ENCODE measurements at places on chromosomes 4 and X. TPM values are rescaled to one million over a fixed set of nuclear protein-coding genes. Genes with fewer than 3 reads are reported as not detected.

DNA sequence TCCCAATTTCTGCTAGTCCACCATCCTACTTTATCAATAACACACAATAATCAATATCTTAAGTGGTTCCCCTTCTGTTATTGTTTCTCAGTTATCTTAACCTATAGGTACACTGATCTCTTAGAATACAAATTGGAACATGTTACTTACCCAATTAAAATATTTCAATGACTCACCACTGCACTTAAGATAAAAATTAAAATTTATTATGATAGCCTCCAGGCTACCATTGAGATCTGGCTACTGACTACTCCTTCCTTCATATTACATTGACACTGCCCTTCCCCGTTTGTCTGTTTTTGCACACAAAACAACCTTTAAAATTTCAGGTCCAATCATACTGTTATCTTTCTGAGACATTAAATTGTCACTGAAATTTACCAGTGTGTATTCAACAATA lies 1074.7 kb downstream of the ADGRL3 start:
- no peak for DNase-seq

- no peak for DNase-seq
These were observed 26.7 kb upstream of the MFAP3L start for GRCh38 chr4:170052919-170053318.

DNA sequence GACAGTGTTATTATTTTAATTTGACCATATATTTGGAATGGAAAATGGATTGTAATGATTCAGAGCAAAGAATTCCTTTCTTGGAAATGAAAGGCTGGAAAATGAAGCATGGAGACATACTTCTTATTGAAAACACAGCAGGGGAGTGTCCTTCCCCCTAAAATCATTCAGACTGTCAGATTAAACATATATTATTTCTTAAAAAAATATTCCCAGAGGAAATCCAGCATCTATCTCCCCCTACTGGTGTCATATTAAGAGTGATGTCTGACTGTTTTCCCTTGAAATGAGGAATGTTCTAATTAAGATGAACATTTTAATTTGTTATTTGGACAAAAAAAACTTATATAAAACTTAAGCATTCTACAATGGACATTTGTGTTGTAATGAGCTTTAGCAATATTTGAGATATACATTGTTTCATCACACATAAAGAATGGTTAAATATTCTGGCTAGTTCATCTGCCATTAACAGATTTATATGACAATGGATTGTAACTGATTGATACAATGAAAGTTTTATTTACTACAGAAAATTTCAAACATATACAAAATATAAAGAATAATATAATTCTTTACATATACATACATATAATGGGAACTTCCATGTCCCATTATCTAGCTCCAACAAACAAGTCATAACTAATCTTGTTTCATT lies 264.6 kb downstream of the SPRY1 start:
- no peak for DNase-seq

- DNase-seq, result no peak
These were observed 18.9 kb upstream of the GPR101 start for GRCh38 chrX:137052643-137053235.

ASIC5 gene
- 0.13 TPM for polyA plus RNA-seq

APBB2 gene
- 47.7 TPM for polyA plus RNA-seq

PABPC1L2B gene
- not detected for polyA plus RNA-seq

SLC7A11 gene
- polyA plus RNA-seq, result 1.9 TPM
